ELF-1 (cell line): ENCODE measurements at places on chromosomes 4 and X.

DNA sequence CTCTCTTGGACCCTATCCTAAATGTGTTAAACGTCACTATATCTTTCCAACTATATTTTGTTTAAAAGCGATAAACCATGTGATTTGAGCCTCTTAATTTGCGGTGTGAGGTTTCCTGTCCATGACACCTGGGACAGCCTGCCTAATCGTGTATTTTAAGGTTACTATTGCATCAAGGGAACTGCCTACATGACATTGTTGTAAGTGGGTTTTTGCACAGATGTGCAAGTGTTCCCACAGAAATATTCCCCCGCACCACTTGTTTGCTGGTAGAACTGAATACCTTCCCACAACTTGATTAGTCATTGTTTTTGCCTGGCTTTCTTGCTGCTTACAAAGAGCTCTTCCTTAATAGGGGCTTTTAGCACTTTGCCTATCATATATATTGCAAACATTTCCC, 5.1 kb upstream of the FAM184B start:
- no peak for DNase-seq

GRCh38 chr4:48141048-48141447, 7.0 kb upstream of the TXK start:
- DNase-seq: no peak

- peak; percentile 63 for DNase-seq
These were observed 253.2 kb upstream of the RASGEF1B start for GRCh38 chr4:81724925-81725329.

DNA sequence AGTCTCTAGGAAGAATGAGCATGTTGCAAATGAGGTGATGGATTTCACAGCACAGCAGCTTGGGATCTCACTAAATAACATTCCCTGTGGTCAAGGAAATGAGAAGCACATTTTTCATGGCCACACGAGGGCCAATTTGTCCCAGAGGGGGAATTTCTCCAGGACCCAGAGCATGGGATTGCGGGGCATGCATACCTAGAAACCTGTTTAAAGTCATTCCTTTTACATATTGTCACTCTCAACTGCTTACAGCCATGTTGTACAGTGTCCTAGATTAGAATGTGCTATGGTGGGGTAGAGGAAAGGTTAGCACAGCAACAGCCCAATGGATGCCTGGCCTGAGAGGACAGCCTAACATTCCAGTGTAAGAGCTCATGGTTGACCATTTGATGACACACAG, 37.4 kb upstream of the NLGN4X start:
- no peak for DNase-seq

DNA sequence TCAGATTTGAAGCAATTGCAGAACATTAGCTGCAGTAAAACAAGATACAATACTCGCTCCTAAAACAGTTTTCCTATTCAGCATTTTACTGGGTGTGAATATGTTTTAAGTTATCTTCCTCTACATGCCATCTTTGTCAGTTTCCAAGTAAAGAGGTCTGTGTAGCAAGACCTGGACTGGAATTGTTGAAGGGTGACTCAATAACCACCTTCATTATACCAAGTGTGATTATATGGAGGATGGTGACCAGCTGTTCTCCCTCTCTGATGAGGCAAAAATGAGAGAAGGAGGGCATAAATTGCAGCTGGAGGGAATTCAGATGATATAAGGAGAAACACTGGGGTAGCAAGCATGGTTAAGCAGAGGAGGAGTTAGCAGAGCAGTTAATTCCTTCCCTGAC, 922.1 kb upstream of the SLIT2 start:
- DNase-seq: no peak

- DNase-seq: no peak
These were observed 34.1 kb downstream of the CNKSR2 start for GRCh38 chrX:21408307-21408706.

- DNase-seq: no peak
These were observed 88.0 kb downstream of the ARSF start for GRCh38 chrX:3129256-3129655.

DNA sequence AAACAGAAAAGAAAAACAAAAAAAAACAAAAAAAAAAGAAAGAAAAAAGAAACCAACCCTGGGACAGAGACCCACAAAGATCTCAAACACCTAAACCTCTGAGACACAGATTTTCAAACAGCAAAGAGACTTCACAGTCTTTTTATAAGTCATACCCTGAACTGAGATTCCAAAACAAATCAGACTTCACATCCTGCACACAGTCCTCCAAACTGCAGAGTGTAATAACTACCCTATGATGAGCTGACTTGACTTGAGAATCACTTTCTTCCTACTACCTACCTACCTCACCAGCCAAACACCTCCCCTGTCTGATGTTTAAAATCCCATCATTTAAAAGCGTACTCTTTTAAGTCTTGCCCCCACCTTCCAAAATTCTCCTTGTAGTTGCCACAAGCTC, 25.2 kb upstream of the GLOD5 start:
- no peak for DNase-seq

DNA sequence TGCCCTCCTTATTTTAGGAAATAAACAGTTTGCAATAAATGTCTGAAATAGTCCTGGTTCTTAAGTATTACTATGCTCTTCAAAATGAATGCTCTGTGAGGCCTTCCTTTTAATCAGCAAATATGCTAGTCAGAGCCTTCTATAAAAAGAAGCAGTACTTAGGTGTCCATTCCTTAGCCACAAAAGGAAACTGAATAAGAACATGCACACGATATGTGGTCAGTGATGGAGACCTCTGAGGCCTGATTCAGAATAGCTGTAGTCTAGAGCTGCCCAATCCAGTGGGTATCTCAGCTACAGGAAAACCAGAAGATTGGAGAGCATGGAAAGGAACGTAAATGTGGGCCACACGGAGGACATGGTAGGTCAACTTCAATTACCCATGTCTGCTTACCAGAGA, 141.8 kb downstream of the RASL11B start:
- DNase-seq: no peak

GRCh38 chr4:15963576-15963975, 601 bp upstream of the FGFBP2 start:
- no peak for DNase-seq
